ENCODE measurements at places on chromosomes 12 and 14. TPM values are rescaled to one million over a fixed set of nuclear protein-coding genes. Genes with fewer than 3 reads are reported as not detected.

The CSRP2 gene
- total RNA-seq, result 40.8 TPM

The KRT6C gene
- total RNA-seq, result not detected

The TC2N gene
- 39.7 TPM for total RNA-seq

The TSPAN19 gene
- total RNA-seq, result 0.66 TPM

The CLEC4D gene
- 0.41 TPM for total RNA-seq

The DTX1 gene
- 4.9 TPM for total RNA-seq

The ABCD2 gene
- 1.4 TPM for total RNA-seq

The AGAP2 gene
- 3.7 TPM for total RNA-seq

The AP5M1 gene
- 49.4 TPM for total RNA-seq

The PLCZ1 gene
- total RNA-seq, result not detected

The SLC5A8 gene
- 1.6 TPM for total RNA-seq

The MIP gene
- not detected for total RNA-seq

The RFLNA gene
- 0.76 TPM for total RNA-seq

The CDKN1B gene
- total RNA-seq, result 52.3 TPM

The RERG gene
- total RNA-seq, result 44.7 TPM

The PRB4 gene
- not detected for total RNA-seq

The SLC35F4 gene
- total RNA-seq, result not detected

The KCNJ8 gene
- 13.1 TPM for total RNA-seq

The CCNK gene
- total RNA-seq, result 40.6 TPM

The LMNTD1 gene
- total RNA-seq, result not detected

The KRT2 gene
- not detected for total RNA-seq

The GYS2 gene
- not detected for total RNA-seq

The C1QL4 gene
- total RNA-seq, result 1.0 TPM

The GPRC5D gene
- total RNA-seq, result 0.25 TPM

The NANOG gene
- 0.16 TPM for total RNA-seq

The RAB35 gene
- 56.1 TPM for total RNA-seq

The BMP4 gene
- total RNA-seq, result 11.2 TPM

The SBNO1 gene
- total RNA-seq, result 32.0 TPM

The AQP2 gene
- 122 TPM for total RNA-seq

The DCN gene
- 317 TPM for total RNA-seq

The DLGAP5 gene
- 0.60 TPM for total RNA-seq

The IFNG-AS1 gene
- total RNA-seq, result 0.85 TPM

Measured in kidney (tissue), 22 donors.